ENCODE measurements at places on chromosomes 7 and 10. TPM values are rescaled to one million over a fixed set of nuclear protein-coding genes. Genes with fewer than 3 reads are reported as not detected.
A peak's percentile ranks its signal among the peaks of the same experiment; 100 is the strongest.

ADAMTS14 gene
- 0.30 TPM for total RNA-seq

GRCh38 chr7:129925416-129926002 lies 27.3 kb downstream of the UBE2H start:
- no peaks in the 10 kb centered on the region for H3K27me3 ChIP-seq
- DNase-seq: no peak
- H3K4me3 ChIP-seq: peak overlapping the region; percentile 2
- peak overlapping the region; percentile 64 for H3K27ac ChIP-seq
- H3K36me3 ChIP-seq: peaks cover 2% of the 10 kb centered on the region

DNA sequence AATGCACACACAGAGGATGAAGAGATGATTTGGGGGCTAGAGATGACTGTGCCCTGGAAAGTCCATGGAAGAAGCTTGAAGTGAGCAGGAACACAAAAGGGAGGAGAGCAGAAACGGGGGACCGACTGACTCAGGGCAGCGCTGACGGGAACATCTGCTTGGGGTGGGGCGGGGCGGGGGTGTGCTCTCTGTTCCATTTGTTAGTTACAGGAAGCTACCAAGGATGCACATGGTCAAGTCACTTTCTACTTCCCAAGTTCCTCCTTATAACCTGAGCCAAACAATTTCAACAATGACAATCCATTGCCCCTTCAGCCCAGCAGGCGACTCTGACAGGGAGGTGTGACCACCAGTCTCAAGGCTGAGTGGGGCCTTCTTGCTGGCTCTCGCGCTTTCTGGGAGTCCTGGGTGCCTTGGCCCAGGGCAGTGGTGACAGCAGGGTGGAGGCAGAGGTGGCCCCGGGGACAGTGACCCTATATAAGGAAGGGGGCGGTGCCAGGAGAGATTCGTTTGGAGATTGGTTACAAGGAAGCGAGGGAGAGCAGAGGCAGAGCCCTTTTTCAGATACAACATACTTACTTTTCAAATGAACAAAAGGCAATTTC lies 39.6 kb downstream of the CLEC2L start:
- H3K27ac ChIP-seq: no peak overlapping the region
- no peak for DNase-seq
- peaks cover 14% of the 10 kb centered on the region for H3K36me3 ChIP-seq
- H3K27me3 ChIP-seq: no peaks in the 10 kb centered on the region
- H3K4me1 ChIP-seq: peaks cover 3% of the 10 kb centered on the region
- H3K4me3 ChIP-seq: no peak overlapping the region

GRCh38 chr10:49200854-49201253 lies 12.7 kb upstream of the TMEM273 start:
- peaks cover 29% of the 10 kb centered on the region for H3K27me3 ChIP-seq
- no peak for DNase-seq
- H3K4me3 ChIP-seq: no peak overlapping the region
- no peaks in the 10 kb centered on the region for H3K4me1 ChIP-seq

DNA sequence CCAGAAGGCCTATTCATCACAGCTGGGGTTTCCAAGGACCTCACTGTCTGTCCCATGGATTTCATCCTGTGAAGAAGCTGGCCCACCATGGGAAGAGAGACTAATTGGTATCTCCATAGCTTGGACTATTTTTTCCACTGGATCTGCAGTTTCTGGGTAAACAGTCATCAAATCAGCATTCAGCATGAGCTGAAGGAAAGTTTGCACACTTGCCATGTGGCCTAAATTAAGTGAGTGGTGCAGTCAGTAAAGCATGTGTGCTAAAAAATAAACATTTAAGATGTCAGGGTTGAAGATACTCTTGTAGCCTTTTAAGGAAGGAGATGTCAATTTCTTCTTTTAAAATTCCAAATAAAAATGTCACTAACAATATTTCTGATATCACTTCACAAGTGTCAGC lies 381.1 kb upstream of the ZMIZ1 start:
- H3K4me1 ChIP-seq: peaks cover 41% of the 10 kb centered on the region
- DNase-seq: no peak
- H3K4me3 ChIP-seq: no peak overlapping the region
- H3K27ac ChIP-seq: no peak overlapping the region

DNA sequence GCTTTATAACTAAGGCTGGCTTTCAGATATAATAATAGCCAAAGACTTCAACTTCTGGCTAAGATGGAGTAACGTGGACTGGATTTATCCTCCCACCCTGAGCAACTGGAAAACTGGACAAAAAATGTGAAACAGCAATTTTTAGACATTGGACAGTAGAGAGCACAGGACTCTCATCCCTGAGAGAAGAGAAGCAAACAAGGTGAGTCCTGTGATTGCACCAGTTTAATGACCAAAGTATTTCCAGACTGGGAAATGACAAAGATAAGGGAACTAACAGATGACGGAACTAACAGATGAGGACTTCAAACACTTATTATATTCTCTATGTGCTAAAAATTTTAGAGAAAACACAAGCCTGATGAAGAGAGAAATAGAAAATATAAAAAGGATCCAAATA lies 175.7 kb upstream of the SLC25A13 start:
- DNase-seq: no peak
- H3K27ac ChIP-seq: no peak overlapping the region
- H3K4me1 ChIP-seq: peaks cover 9% of the 10 kb centered on the region
- no peaks in the 10 kb centered on the region for H3K36me3 ChIP-seq
- H3K27me3 ChIP-seq: no peaks in the 10 kb centered on the region
